ENCODE measurements at places on chromosomes 13 and 19.

- no peak for DNase-seq
These were observed 56.3 kb upstream of the UBAC2 start for GRCh38 chr13:99144306-99144705.

GRCh38 chr19:57656346-57656745 is 12.4 kb upstream of the ZSCAN4 start:
- no peak for DNase-seq

DNA sequence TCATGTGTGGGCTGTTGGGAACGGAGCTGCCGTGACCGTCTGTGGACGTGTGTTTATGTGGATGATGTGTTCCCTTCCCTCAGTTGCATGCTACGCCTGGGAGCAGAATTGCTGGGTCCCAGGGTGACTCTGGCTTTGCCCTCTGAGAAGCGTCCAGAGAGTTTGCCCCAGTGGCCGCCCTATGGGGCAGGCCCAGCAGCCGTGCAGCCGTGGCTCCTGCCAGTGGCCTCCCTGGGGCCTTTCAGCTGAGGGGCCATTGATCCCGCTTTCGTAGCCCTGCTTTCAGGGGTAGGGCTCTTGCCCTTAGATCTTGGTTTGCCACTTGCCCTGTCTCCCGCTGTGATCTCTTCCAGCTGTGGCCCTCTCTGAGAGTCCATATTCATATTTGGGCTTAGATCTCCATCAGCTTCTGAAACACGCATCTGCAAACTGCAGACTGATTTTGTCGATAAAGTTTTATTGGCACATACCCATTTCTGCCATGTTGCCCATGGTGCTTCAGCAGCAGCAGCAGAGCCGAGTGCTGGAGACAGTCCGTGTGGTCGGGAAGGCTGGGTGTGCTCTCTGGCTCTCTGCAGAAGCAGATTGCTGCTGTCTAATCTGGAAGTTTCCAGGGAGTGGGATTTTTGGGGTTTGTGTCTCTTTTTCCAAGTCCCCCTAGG is 17.6 kb downstream of the GNA11 start:
- no peak for DNase-seq

DNA sequence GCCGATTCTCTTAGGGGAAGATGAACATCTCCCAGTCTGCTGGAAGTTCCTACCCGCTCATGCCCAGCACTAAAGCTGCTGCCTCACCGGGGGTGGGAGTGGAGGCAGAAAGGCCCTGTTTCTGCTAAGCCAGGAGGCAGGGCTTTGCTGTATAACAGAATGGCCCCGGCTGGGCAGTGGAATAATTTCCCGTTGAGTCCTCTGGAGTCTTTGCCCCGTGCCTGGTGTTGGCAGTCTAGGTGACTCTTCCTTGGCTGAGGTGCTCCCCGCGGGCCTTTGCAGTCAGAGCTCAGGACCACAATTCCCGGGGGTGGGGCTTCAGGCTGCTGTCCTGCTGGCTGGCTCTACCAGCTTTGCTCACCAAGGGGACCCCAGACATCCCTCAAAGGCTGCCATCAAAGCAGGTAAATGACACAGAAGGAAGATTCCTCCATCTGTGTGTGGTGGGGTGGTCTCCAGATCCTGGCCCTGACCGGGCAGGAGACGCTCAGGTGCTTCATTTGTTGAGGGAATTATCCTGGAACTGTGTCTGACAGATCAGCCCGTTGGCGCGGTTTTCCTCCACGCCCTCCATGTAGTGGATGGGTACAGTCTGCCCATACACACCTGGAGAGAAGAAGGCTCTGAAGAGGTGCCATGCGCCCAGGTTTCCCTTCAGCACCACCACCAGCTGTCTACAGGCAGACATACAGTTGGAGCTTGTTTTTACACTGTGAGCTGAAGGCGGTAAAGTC is 209.9 kb downstream of the TEX29 start:
- no peak for DNase-seq

DNA sequence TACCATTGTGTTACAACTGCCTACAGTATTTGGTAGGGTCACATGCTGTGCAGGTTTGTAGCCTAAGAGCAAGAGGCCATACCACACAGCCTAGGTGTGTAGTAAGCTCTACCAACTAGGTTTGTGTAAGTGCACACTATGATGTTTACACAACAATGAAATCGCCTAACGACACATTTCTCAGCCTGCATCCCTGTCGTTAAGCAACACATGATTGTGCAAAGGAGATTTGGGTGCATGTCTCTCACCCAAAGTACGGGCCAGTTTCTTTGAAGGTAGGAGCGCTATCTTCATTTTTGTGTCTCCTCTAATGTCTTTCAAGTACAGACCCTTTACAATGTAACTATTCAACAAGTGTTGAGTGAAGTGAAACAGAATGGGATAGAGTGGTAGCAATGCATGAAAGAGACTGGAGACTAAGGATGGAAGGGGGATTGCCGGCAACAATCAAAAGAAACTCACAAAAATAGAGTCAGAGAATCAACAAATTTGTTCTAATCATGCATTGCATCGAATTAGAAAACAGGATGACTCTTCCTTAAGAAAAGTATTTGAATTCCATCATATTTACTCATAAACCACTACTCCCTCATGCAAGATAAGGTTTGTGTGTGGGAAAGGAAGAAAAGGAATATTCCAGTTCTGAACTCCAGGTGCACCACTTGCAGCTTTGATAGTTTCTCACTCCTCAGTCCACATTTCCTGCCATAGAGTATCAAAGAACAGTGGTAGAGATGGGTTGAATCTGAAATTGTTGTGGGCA is 60.2 kb upstream of the TNFRSF19 start:
- DNase-seq = no peak

Measured in prostate gland (tissue), 2 donors.